ENCODE measurements at places on chromosomes 7 and 10. TPM values are rescaled to one million over a fixed set of nuclear protein-coding genes. Genes with fewer than 3 reads are reported as not detected.

The HABP2 gene
- not detected for total RNA-seq

The ANKRD61 gene
- not detected for total RNA-seq

The CDHR3 gene
- 1.1 TPM for total RNA-seq

The ACADSB gene
- 54.6 TPM for total RNA-seq

GRCh38 chr10:35794703-35795102, 152.6 kb upstream of the FZD8 start:
- H3K4me3 ChIP-seq = no peak overlapping the region
- no peaks in the 10 kb centered on the region for H3K4me1 ChIP-seq

- H3K4me3 ChIP-seq = no peak overlapping the region
- H3K27ac ChIP-seq = no peak overlapping the region
- no peak for DNase-seq
- no peaks in the 10 kb centered on the region for H3K27me3 ChIP-seq
- no peaks in the 10 kb centered on the region for H3K4me1 ChIP-seq
Observed at GRCh38 chr10:75418293-75418692, 13.1 kb upstream of the LRMDA start.

GRCh38 chr10:118459642-118460193, 117.6 kb upstream of the FAM204A start:
- no peaks in the 10 kb centered on the region for H3K36me3 ChIP-seq
- peak; percentile 24 for DNase-seq
- no peaks in the 10 kb centered on the region for H3K4me1 ChIP-seq
- no peak overlapping the region for H3K4me3 ChIP-seq

DNA sequence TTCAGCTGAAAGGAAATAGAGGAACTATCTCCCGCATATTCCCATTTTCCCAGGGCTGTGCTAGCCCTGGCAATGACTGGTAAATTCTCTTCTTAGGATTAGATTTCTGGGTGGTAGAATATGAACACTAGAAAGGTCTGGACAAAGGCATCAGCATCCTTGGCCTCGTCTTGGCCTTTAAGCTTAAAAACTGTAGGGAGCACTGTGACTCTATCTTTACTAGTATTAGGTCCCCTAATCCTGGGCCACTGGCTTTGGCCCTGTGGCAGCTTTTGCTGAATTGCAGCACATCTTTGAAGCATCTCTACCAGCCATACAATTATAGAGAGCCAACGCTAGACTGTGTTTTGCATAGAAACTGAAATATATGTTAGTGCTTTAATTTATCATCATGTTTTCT, 41.5 kb upstream of the EBLN1 start:
- peaks cover 5% of the 10 kb centered on the region for H3K4me1 ChIP-seq
- no peaks in the 10 kb centered on the region for H3K36me3 ChIP-seq
- H3K4me3 ChIP-seq = no peak overlapping the region
- H3K27ac ChIP-seq = no peak overlapping the region

DNA sequence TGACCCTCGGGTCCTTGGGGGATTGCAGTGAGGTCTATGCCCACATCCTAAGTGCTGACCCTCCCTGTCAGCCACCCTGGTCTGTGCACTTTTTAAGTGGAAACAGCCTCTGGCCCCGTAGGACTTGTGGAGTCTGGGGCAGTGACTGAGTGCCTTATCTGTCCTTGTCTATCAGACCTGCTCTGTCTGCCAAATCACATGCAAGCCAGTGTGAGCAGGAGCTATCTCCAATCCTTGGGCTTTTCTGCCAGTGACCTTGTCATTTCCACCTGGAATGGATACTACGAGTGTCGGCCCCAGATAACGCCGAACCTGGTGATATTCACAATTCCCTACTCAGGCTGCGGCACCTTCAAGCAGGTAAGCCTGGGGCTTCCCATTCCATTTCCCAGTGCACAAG, 62.7 kb downstream of the C10orf120 start:
- H3K27ac ChIP-seq = no peak overlapping the region
- H3K27me3 ChIP-seq = no peaks in the 10 kb centered on the region
- no peak overlapping the region for H3K4me3 ChIP-seq

DNA sequence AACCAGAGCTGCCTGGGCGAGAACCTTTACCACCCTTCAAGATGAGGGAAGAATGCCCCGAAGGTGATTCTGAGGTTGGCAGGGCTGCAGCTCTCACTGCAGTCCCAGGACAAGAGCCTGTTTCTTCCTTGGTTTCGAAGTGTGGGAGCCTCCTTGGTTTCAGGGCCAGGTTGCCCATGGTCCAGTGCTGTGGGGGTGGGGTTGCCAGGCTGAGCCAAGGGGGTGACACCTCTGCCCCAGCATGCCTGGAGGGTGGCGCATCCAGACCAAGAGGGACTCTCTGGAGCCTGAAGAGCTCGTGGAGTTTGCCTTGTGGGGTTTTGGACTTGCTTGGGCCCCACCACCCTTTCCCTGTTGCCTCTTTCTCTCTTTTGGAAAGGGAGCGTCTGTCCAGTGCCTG, 41.3 kb downstream of the WDR37 start:
- no peak for DNase-seq
- H3K36me3 ChIP-seq = no peaks in the 10 kb centered on the region
- H3K27me3 ChIP-seq = no peaks in the 10 kb centered on the region
- no peak overlapping the region for H3K4me3 ChIP-seq

DNA sequence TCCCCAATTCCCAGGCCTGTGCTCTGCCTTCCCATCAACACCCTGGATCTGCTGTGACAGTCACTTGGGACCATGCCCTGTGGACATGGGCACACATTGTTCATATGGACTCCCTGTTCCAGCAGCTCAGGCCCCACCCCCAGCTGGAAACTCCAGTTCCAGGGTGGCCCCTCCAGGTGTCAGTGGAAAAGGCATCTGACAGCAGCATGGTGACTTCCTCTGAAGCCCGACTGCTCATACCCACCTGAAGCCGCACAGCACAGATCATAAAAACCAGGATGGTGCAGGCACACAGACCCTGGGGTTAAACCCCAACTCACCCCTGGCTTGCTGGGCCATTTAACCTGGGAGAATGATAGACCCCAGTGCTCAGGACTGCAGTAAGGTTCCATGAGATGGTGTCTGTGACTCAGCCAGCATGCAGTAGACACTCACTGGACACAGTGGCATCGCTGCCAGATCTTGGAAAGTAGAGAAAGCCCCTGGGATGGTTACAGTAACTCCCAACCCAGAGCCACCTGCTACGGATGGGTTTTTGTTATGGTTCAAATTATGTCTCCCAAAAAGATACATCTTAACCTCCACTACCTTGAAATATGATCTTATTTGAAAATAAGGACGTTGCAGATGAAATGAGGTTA, 72.6 kb upstream of the NANOS1 start:
- H3K27me3 ChIP-seq = no peaks in the 10 kb centered on the region
- no peaks in the 10 kb centered on the region for H3K36me3 ChIP-seq
- no peak for DNase-seq
- H3K27ac ChIP-seq = no peak overlapping the region
- no peak overlapping the region for H3K4me3 ChIP-seq

DNA sequence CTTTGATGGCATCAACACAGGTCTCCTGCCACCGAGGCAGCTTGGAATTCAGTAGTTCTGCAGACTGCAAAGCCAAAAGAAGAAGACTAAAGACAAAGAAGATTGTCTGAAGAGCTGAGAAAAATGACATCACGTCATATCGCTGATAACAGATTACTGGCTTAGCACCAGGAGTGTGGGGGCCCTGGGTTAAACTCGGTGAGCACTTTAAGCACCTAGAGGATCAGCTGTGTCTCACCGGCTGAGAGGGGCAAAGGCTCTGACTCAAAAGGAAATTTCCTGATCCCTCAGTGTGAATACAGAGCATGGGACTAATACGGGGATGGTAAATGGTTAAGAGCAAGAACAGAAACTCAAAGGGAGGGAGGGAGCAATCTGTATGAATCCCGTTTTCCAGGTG, 30.7 kb downstream of the BRI3 start:
- no peaks in the 10 kb centered on the region for H3K4me1 ChIP-seq
- no peak overlapping the region for H3K4me3 ChIP-seq

GRCh38 chr10:2584385-2584784, 483.0 kb upstream of the PFKP start:
- H3K27ac ChIP-seq = no peak overlapping the region
- no peak overlapping the region for H3K4me3 ChIP-seq
- DNase-seq = no peak

DNA sequence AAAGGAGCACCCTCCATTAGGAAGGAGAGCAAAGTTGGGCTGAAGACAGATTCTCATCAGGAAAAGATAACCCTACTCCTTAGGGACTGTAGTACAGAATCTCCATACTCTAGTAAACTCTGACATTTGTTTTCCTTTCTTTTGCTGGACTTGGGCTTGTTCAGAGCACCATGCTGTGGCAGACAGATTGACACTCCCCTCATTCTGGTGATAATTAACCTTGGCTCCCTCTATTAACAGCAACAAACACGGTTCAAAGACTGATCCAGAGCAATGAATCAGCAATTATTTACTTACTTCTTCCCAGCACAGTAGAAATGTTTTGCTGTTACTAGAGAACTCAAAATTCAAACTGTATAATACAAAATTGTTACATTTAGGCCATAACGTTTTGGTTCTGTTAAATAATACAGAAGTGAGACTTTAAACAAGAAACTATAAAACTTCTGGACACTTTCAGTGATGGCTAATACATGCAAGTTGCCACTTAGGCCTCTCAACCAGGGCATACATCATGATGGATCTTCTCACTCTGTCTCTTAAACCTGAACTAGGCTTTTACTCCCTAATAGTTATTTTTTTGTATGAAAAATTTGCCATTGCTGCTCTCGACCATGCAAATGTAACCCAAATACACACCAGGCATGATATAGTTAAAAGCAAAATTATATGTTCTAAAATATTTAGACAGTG, 639.0 kb downstream of the IPMK start:
- no peak overlapping the region for H3K27ac ChIP-seq
- no peak overlapping the region for H3K4me3 ChIP-seq
- H3K36me3 ChIP-seq = no peaks in the 10 kb centered on the region
- no peak for DNase-seq
- H3K4me1 ChIP-seq = no peaks in the 10 kb centered on the region
- no peaks in the 10 kb centered on the region for H3K27me3 ChIP-seq

DNA sequence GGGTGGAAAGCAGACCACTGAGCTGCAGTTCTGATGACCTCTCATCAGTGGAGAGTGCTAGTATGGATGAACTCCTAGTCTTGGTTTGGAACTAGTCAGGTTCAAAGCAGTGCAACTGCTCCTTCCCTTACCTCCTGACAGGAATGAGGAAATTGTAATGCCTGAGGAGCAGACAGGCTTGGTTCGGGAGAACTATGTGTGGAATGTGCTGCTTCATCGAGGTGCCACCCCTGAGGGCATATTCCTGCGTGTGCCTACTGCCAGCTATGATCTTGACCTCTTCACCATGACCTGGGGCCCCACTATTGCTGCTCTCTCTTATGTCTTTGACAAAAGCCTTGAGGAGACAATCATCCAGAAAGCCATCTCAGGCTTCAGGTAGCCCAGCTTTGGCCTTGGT, 27.4 kb upstream of the NFKB2 start:
- no peak overlapping the region for H3K4me3 ChIP-seq
- no peaks in the 10 kb centered on the region for H3K27me3 ChIP-seq
- no peak overlapping the region for H3K27ac ChIP-seq
- H3K4me1 ChIP-seq = no peaks in the 10 kb centered on the region

- H3K4me3 ChIP-seq = no peak overlapping the region
- H3K27me3 ChIP-seq = no peaks in the 10 kb centered on the region
- no peak for DNase-seq
- no peaks in the 10 kb centered on the region for H3K36me3 ChIP-seq
- no peaks in the 10 kb centered on the region for H3K4me1 ChIP-seq
Observed at GRCh38 chr7:94111009-94111408, 106.9 kb upstream of the BET1 start.

DNA sequence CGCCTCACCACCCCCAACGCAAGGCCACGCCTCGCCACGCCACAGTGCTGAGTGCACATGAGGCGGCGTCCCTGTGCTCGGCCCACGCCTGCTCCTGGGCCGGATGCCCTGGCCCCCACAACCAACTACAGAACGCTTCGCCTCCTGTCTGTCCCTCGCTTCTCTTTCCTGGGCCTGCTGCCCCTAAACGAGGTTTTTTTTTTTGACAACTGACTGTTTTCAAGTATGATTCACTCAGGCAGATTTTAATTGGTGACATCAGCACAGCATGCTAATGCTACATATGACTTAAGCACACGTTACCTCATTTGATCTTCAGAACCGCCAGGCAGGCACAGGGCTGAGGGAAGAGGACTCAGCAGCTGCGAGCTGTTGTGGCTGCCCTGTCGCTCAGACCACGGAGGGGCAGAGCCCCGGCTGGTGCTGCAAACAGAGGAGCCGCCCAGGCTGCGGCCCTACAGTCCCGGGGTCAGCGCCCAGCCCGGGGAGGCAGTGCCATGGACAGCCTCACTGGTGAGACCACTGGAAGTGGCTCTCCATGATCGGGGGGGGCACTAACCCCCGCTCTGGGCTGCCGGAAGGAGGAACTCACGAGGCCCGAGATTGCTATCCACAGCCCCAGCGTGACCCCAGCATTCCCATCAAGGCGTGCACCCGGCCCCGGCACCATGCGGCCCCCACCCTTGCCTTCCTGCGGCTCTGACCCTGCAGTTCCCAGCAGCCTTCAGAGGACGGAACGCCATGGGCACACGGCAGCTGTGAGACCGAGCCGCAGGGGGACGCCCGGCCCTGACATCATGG, 212.8 kb downstream of the MAD1L1 start:
- H3K36me3 ChIP-seq = no peaks in the 10 kb centered on the region
- no peaks in the 10 kb centered on the region for H3K27me3 ChIP-seq
- H3K4me3 ChIP-seq = peak overlapping the region; percentile 26

DNA sequence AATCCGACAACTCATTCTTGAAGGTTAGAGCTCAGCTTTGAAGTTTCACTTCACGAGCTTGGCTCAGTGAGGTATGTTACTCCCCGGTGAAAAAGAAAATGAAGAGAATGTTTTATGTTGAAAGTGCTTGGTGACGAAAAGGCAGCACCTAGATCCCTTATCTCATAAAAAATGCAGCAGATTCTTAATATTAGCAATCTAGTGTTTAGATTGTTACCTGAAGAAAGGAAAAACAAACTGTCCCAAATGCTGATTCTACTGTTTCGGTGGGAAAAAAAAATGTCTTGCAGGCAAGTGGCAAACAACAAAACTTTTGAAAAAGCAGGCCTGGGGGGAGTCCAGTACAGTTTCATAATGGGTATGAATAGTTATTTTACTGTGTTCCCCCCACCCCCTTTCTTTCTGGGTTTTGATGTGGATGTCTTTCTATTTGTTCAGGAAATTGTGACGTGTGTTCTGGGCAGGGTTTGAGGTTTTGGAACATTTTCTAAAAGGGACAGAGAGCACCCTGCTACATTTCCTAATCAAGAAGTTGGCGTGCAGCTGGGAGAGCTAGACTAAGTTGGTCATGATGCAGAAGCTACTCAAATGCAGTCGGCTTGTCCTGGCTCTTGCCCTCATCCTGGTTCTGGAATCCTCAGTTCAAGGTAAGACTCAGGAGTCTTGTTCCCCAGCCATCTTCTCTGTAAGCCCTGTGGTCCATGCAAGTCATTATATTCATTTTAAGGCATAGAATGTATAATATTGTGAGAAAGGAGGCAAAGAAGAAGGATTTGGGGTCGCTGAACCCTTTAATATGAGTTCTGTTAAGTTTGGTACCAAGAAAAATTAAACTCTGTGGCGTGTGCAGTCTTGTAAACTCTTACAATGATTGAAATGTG, at the start of gene SRGN:
Gene SRGN (plus strand): TSS at position 514 of the 881 bp plus-strand sequence. CDS start 55 bp downstream, at position 569.
- peak within 1 kb of the TSS; percentile 80 for H3K27ac ChIP-seq
- H3K4me3 ChIP-seq = peak within 1 kb of the TSS; percentile 49
- peak; percentile 88 for DNase-seq
- no peaks in the 10 kb centered on the region for H3K27me3 ChIP-seq
- H3K36me3 ChIP-seq = no peaks in the 10 kb centered on the region

All from heart right ventricle (tissue), 16 donors.